ENCODE measurements at places on chromosomes 4 and X.

GRCh38 chr4:70678383-70678999, 9.8 kb upstream of the UTP3 start:
- DNase-seq = no peak

DNA sequence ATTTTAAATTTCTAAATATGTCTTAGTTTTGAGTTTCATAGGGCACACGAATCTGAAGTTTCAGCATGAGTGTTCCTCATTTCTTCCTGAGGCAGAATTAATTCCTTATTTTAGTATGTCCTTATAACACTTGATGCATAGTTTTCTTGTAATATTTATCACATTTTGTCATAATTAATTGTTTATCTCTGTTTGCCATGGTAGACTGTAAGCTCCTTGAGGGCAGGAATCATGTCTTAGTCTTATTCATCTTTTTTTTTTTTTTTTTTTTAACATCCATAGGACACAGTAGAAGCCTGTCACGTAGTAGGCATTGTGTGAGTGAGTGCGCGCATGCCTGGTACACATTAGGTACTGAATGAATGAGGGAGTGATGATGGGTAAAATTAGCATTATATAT, 131.7 kb downstream of the STAG2 start:
- no peak for DNase-seq

DNA sequence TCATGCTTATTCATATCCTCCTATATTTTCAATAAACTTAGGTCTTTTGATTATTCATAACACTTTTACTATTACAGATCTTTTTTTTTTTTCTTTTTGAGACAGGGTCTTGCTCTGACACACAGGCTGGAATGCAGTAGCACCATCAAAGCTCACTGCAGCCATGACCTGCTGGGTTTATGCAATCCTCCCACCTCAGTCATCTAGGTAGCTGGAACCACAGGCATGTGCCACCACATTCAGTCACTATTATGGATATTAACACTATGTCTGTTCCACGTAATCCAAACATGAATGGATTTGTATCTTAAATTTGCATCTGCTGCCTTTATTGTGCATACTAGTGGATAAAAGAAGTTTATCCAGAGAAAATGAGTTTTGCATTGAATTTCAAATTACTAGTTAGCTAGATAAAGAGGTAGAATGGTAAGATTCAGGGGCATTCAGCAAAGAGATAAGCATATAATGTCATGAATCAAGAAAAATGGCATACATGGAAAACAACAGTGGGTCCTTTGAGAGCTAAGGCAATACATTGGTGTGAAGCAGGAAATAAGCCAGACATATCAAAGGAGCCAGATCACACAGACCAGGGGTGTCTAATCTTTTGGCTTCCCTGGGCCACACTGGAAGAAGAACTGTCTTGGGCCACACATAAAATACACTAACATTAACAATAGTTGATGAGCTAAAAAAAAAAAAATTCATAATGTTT, 13.9 kb downstream of the ANAPC10 start:
- no peak for DNase-seq

- peak; percentile 51 for DNase-seq
Observed at GRCh38 chr4:176277162-176277904, 8.3 kb upstream of the ASB5 start.

DNA sequence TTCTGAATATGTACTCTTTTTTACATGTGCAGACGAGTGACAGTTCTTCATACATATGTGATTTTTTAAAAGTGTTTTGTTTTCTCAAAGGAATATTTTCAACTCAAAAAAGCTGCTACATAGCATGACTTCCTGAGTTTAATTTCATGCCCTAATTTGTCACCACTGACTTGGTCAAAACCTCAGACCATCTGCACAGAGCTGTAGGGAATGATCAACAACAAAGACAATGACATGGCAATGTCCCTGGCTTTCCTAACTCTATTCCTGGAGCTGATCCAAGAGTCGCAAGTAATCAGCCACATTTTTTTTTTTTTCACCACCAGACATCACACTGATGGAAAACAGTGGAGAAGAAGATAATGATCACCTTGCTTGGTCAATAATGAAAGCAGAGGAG, 97.7 kb downstream of the TMA16 start:
- DNase-seq = no peak

- no peak for DNase-seq
Observed at GRCh38 chr4:3401436-3402171, 40.2 kb upstream of the HGFAC start.

- no peak for DNase-seq
Observed at GRCh38 chrX:108105473-108105872, 13.9 kb downstream of the ATG4A start.

DNA sequence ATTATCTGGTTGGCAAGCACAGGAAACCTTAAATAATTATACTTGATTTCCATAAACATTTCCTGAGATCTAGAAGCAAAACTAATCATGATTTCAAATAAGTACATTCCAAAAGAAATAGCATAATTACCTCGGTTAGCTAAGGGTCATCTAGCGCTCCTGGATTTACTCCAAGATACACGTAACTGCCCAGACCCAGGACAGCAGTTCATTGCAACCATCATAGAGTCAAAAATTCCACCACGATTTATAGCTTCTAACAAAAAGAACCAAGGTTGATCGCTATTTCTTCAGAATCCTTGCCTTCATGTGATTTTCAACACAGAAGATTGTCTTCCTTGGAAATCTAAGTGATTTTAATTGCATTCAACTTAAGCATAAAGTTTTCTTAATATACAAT, 1235.5 kb upstream of the TENM3 start:
- DNase-seq = no peak

- DNase-seq = no peak
Observed at GRCh38 chr4:84238247-84239090, 260.6 kb downstream of the NKX6-1 start.

DNA sequence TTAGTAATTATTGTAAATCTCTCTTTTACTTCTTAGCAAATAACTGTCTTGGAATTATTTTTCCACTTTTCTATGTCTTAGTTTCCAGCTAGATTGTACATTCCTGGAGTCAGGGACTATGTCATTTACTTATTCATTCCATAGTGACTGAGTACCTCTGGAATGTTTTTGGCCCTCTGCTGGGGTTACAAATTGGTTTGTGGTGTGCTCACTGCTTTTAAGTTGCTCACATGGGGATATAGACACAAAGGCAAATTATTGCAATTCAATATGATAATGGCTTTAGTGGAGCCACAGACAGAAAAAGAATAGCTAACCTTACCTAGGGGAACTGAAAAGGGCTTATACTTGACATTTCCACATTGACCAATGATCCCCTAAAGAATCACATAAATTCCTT, 63.7 kb upstream of the PDGFRA start:
- DNase-seq = peak; percentile 53

DNA sequence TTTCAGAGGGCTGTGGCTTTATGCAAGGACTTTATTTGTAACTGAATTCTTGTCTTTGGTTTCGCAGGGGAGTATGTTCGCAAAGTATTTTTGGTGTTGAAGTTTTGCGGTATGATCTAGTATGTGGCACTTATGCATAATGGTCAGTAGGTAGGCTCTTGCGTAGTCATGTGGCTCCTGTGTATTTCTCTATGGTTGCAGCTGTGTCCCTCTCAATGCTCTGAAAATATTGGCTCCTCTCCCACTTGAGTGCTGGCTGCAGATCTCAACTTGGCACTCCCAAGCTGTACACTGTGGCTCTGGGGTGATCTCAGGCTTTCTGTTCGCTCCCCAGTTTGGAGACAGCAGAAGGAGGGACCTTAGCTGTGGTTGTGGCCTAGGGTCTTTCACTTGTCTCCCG, 24.8 kb downstream of the ARMCX5 start:
- DNase-seq = no peak

GRCh38 chr4:53039741-53040458, 177.8 kb downstream of the RASL11B start:
- no peak for DNase-seq

- no peak for DNase-seq
Observed at GRCh38 chr4:78079726-78080430, 22.8 kb downstream of the FRAS1 start.

- no peak for DNase-seq
Observed at GRCh38 chr4:931194-931959, 739 bp downstream of the GAK start.

GRCh38 chr4:19372390-19372789, 879.3 kb upstream of the SLIT2 start:
- no peak for DNase-seq

DNA sequence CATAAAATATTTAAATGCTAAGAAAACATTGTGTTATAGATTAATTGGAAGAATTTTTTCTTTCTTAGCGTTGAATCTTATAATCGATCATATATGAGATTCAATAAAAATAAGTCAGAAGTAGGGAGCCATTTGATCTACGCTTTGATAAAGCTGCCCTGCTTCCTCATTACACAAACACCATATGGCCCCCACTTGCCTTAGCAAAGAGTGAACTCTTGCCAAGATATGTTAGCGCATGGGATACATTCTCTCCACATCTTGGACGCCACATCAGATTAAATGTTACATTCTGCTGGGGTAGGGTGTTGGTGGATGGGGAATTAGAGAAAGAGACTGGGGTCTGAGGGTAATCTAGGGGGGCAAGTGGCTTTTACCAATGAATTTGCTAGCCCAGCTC, 207.7 kb upstream of the MID1 start:
- DNase-seq = no peak

DNA sequence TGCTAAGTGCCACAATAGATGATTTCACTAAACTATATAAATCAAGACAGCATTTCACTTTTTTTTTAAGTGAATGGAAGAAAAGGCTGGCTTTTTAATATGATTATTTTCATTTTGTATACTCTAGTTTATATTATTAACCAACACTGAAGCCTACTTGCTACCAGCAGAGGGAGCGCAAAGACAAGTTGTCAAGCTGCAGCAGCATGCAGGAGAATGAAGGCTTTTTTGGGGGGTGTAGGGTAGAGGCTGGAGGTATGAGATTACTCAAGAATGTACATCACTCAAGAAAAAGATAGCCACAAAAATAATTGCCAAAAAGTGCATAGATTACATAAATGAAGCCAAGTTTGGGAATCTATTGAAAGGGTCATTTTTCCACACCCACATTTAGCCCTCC, 519.5 kb downstream of the FGF13 start:
- no peak for DNase-seq

- DNase-seq = peak; percentile 7
Observed at GRCh38 chrX:120213438-120214265, 37.0 kb upstream of the ZBTB33 start.

DNA sequence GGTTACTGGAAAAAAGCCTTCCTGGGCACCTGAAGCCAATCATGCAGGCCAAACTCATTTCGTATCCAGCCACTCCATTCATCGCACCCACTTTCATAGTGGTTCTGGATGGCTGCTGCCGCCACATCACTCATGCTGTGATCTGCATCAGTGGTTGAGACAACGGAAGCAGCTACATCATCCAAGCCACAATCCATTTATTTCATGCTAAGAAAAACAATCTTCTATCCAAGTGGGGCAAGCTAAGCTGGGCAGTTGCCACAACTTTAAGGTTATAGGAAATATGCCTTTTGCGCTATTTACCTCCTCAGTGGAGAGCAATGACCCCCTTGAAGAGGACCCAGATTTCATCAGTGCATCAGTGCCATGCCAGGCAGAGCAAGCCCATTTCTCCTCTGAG, 124.6 kb downstream of the GRIA3 start:
- no peak for DNase-seq

GRCh38 chr4:140018931-140019618, 134.9 kb downstream of the MAML3 start:
- DNase-seq = no peak

GRCh38 chr4:30847167-30847566, 127.0 kb downstream of the PCDH7 start:
- DNase-seq = no peak

DNA sequence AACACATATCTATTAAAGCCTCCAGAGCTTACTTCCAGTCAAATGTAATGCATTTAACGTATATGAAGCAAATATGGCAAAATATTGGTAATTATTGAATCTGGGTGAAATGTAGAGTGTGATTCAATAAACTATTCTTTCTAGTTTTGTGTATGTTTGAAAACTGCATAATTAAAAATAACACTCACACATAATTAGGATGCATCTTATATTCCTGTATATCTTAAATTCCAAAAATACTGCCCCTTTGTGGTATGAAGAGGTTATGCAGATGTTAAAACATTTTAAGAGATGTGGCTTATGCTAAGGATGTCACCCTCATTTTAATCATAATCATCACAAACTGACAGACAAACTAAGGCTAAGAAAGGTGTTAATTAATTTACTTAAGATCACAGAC, 182.9 kb downstream of the COX18 start:
- no peak for DNase-seq

DNA sequence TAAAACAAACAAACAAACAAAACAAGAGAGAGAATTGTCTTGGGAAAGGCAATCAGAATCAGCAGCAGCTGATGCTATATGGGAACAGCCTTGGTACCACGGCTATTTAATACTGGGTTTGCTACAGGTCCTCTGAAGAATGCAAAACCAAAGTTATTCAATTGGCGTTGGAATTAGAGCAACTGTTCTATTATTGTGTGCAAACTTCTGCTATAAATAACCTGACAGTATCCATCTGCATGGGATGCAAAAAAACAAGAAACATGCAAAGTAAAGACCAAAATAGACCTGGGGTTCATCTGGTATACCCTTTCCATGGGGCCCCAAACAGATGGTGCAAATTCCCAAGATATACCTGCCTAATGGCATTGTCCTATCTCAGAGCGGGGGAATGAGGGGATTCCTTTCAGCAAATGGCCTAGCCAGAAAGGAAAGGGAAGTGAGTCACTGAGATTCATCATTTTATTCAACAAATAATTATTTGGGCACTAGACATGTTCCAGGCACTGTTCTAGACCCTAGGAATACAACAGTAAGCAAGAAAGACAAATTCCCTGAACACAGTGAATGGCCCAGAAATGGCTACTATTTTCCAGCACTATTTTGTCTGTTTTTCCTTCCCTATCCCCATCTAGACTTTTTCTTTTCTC, 268.9 kb downstream of the FBXW7 start:
- no peak for DNase-seq

- DNase-seq = no peak
Observed at GRCh38 chrX:80246271-80246670, 174.0 kb upstream of the TENT5D start.

DNA sequence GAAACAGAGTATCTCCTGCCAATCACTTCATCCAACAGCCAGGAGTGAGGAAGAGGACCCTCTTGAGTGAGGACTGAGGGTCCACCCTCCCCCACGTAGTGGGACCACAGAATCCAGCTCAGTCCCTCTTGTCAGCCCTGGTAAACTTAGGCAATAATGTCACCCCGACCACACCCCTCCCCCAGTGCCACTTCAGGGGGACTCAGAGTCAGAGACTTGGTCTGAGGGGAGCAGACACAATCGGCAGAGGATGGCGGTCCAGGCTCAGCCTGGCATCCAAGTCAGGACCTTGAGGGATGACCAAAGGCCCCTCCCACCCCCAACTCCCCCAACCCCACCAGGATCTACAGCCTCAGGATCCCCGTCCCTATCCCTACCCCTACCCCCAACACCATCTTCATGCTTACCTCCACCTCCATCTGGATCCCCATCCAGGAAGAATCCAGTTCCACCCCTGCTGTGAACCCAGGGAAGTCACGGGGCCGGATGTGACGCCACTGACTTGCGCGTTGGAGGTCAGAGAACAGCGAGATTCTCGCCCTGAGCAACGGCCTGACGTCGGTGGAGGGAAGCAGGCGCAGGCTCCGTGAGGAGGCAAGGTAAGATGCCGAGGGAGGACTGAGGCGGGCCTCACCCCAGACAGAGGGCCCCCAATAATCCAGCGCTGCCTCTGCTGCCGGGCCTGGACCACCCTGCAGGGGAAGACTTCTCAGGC, at the start of the genes CSAG1 and MAGEA12:
Gene CSAG1, minus strand, starts transcription at position 461 of the 715 bp plus-strand sequence. CDS start 1,261 bp downstream, outside the sequence.
Gene MAGEA12, plus strand, starts transcription at position 497 of the 715 bp plus-strand sequence. CDS start 2,405 bp downstream, outside the sequence.
- no peak for DNase-seq
